ENCODE measurements at places on chromosomes 13 and 19.

- DNase-seq: peak; percentile 61
These were observed 13.6 kb downstream of the CFD start for GRCh38 chr19:873084-873483.

DNA sequence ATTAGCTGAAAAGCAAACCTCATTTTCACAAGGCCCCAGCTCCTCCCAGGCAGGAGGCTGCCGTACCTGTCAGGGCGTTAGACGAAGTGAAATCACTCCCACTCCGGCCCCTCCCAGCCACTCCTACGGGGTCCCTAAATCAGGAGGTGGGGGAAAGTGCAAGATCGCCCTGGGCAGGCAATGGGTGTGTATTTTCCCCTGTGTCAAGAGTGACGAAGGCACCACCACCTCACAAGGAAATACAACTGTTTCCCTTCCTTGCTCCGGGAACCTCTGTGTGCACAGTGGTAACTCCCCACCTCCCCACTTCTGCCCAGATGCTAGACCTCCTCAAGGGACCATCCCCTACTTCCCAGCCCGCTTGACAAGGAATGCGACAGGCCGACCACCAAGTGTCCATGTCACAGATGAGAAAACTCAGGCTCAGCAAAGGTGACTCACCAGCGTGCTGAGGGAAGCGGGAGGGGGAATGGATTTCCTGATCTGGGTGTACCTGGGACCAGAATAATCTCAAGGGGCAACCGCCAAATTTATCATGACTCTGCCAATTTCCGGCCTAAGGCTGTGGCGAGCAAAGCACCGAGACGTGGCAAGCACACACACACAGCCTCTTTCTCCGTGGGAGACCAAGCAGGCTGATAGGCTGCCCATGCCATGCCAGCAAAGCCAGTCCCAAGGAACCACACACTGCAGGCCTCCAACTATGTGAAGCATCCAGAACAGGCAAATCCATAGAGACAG, 7.3 kb downstream of the PPP6R1 start:
- DNase-seq: peak; percentile 20

DNA sequence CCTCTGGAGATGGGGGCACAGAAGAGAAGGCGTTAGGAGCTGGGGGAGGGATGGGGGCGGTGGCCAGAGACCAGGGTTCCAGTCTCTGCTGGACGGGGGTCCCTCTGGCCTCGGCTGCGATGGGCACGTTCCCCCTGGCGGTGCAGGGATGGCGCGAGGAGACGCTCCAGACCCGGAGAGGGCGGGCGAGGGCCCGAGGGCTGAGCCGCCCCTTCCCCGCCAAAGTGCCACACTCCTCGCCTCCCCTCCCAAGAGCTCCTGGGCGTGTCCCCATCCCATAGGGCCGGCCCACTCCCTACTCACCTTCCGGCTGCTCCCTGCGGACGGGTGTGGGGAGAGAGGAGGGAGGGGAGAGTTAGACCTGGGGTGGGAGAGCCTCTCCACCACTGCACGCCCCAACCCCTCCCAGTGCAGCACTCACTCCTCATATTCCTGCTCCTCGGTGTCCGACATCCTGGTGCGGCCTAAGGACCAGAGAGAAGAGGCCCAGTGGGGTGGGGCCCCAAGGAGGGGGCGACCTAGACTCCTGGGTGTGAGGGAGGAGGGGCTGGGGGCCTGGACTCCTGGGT, 2.2 kb downstream of the TNNT1 start:
- DNase-seq: no peak

GRCh38 chr13:99281811-99282263, 23.7 kb upstream of the GPR18 start:
- DNase-seq: no peak

GRCh38 chr19:6250909-6251308, 28.9 kb downstream of the MLLT1 start:
- no peak for DNase-seq

DNA sequence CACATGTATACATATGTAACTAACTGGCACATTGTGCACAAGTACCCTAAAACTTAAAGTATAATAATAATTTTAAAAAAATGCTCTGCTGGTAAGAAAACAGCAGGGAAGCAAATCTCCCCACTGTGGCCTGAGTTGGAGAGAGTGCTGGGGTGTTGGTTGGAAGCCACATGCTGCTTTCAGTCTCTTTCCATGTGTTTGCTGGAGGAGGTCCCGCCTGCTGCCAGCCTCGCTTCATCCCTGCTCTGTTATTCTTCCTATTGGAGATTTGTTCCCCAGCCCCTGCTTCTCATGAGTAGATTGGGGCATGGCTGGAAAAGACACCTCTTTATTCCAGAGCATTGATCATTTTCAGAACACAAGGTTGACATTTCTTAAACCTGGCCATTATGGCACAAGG, 230.5 kb downstream of the FGF9 start:
- no peak for DNase-seq

- no peak for DNase-seq
These were observed 6.0 kb downstream of the TMED1 start for GRCh38 chr19:10829967-10830366.

DNA sequence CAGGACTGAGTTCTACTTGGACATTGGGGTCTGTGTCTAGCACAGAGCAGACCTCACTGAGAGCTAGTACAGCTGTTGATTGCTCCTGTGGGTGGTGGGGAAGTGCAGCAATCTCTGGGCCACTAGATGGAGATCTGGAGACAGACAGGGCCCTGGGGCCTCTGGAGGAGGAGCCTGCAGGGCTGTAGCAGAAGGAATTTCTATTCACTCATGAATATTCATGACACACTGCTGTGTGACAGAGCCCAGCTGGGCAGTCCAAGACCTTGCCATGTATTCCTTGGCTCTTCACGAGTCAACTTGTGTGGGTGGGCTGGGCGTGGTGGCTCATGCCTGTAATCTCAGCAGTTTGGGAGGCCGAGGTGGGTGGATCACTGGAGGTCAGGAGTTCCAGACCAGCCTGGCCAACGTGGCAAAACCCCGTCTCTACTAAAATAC, 37.5 kb downstream of the SUGP2 start:
- DNase-seq: peak; percentile 79

- DNase-seq: no peak
These were observed 2.7 kb downstream of the SNAPC2 start for GRCh38 chr19:7922836-7923195.

GRCh38 chr13:31421756-31422155, 222.0 kb downstream of the B3GLCT start:
- DNase-seq: no peak

GRCh38 chr19:31955884-31956283, 389.5 kb upstream of the ZNF507 start:
- DNase-seq: no peak

- DNase-seq: no peak
These were observed 91.2 kb downstream of the PCDH9 start for GRCh38 chr13:67138970-67139369.

DNA sequence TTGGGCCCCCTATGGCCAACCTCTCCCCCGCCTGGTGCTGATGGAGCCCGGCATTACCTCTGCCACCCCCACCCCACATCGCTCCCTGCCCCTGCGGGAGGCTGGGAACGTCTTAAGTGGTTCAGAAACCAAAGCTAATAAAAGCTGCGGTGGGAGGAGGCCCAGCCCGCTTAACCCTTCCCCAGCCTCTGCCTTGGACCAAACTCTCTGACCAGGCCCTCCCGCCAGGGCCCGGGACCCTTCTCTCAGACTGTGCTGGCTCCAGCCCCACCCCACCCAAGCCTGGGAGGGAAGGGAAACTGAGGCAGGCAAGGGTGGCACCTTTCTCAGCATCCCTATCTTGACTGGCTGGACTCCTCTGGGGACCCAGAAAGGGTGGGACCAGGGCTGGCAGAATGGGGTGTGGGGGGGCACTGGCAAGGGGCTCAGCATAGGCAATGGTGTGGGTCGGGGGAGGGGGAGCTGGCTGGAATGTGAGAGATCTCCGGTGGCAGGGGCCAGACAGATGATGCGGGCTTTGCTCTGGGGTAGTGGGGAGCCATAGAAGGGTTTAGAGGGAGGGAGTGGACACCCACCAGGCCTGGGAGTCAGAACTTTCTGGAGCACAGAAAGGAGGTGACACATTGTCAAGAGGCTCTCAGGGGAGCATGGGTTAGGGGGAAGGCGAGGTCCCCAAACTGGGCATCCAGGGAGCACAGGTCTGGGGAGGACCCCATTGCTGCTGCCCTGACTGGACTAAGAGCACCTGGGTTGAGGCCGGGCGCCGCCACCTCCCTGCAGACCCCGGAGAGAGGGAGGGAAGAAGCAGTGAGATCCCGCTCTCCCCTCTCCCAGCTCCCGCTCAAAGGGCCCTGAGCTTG, 21.9 kb downstream of the SMIM24 start:
- DNase-seq: peak; percentile 57

Measured in fibroblast of skin of back (primary cell).